ENCODE measurements at places on chromosomes 12 and 14.

GRCh38 chr14:84351646-84352045 is 1178.3 kb upstream of the FLRT2 start:
- DNase-seq, result no peak

DNA sequence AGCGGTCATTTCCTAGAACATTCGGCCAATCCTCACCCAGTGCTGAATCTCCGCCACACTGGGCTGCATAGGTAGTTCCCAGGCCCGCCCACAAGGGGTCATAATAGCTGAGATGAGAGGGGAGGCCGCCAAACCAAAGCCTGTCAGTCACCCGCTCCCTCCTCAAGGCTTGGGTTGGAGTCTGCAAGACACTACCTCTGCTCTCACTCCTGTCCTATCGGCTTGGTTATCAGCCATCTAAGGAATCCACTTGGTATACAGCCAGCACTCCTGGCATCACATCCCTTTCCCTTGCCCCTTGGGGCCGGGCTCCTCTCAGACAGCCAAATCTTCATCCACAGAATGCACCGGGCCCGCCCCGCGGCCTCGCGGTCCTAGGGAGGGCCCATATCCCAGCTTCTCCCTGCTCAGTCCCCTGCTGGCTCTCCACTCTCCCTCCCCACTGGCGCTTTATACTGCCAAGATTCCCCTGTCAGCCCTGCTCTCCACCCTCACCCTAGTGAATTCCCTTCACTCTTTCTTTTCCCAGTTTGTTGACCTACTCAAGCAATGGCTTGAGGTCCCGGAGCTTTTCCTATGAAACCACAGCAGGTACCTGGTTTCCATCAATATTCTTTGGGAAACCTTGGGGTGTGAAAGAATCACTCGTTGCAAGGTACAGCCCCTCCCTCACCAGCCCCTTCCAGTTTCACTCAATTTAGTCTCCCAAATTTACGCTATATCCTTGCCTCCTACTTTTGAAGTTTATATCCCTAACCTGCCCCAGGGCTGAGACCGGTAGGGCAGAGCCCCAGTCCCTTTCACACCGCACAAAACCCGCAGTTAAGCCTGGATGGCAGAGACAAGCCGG is 1.4 kb downstream of the IFFO1 start:
- no peak for DNase-seq

GRCh38 chr12:117402363-117402762 is 40.9 kb upstream of the NOS1 start:
- DNase-seq, result no peak

- DNase-seq, result peak; percentile 79
Measured at GRCh38 chr12:81206429-81206828, 128.6 kb downstream of the ACSS3 start.

DNA sequence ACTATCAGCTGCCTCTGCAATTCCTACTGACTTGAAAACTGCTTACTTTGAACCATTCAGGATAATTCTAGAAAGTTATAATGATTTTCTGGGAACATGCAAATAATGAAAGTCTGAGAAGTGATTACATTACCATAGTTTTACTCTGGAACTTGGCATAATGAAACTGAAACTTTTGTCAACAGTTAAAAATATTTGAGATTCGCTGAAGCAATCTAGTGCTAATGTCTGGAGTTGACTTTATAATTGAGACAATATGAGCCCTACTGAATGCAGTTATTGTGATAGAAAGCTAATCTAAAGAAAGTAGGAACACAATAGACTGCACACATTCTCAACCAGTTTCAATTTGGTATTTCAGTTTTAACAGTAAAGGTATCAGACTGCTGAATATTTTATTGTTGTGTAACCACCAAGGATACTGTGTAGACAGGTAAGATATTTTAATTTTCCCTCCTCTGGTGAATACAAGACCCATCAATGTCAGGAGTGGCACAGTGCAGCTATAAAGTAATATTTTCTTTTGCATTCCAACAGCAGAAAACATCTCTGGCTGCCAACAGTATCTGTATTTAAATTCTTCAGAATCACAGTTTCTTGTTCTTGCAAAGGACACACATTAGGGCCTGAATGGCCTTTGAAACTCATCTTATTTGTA is 483.5 kb downstream of the ATP23 start:
- DNase-seq, result no peak

DNA sequence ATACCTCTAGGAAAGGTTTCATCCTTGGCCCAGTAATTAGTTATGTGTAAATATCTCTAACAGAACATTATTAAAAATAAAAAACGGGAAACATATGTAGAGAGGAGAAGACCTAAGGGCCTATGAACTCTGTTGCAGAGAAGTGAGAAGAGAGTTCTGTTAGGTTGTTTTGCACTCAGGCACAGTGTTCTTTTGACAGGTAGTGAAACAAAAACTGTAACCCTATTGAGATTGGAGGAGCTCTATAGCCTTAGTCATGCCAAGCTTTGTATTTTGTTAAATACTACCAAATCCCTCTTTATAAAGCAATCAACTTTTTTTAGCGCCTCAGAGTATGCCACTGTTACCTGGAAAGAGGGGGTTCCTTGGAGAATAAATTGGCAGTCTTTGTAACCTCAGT is 77.6 kb downstream of the CNTN1 start:
- no peak for DNase-seq

- no peak for DNase-seq
Measured at GRCh38 chr14:36988568-36988967, 183.8 kb downstream of the SLC25A21 start.

DNA sequence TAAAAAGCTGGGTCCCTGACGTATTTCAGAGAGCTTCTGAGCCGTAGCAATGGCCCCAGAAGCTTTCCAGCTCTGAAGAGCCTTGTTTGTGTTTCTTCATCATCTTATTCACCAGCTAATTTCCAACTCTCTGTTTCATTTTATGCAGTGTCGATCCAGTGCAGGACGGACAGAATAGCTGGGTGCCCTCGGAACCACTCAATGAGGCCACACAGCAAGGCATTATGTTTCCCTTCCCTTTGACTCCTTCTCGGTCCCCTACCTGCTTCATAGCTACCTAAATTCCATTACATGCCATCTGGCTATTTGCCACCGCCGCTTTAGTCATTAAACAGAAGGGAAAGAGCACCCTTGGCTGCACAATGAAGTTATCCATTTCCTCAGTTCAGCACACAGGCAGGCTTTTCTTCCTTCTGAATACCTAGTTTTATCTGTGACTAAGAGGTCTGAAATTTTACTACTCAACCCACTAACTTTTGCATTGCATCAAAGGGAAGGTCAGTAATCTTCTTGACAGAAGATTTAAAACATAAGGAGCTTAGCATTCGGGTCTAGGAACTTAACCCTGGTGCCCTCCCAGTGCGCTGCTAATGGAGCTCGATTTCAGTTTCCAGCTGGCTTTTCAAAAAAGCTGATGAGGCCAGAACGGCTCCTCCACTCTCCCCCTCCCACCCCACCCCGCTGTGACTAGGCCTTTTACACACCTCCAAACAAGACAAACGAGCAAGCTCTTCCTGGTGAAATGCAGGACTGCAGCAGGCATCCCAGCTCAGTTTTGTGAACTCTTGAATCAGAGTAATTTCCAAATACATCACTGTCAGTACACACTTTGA is 176.8 kb downstream of the GXYLT1 start:
- DNase-seq, result no peak

DNA sequence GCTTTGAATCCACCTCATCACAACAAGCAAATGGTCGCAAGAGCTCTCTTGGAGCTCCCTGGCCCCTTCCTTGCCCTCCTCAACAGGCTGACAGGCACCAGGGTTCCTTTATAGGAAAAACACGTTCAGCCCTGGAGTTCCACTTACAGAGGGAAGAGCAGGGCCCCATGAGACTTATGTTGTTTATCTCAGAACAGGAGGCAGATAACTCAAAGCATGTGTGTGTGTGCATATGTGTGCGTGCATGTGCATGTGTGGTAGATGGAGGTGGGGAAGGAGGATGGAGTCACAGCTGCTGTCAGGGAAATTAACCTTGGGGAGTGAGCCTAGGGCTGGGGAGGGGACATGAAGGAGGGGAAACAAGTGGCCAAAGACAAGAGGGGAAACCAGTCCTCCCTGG is 138.1 kb downstream of the DPF3 start:
- no peak for DNase-seq

GRCh38 chr12:69922999-69923398 is 98.0 kb downstream of the MYRFL start:
- no peak for DNase-seq

- no peak for DNase-seq
Measured at GRCh38 chr14:68748691-68749090, 44.2 kb downstream of the ZFP36L1 start.

- no peak for DNase-seq
Measured at GRCh38 chr14:36829547-36829946, 167.9 kb downstream of the PAX9 start.

DNA sequence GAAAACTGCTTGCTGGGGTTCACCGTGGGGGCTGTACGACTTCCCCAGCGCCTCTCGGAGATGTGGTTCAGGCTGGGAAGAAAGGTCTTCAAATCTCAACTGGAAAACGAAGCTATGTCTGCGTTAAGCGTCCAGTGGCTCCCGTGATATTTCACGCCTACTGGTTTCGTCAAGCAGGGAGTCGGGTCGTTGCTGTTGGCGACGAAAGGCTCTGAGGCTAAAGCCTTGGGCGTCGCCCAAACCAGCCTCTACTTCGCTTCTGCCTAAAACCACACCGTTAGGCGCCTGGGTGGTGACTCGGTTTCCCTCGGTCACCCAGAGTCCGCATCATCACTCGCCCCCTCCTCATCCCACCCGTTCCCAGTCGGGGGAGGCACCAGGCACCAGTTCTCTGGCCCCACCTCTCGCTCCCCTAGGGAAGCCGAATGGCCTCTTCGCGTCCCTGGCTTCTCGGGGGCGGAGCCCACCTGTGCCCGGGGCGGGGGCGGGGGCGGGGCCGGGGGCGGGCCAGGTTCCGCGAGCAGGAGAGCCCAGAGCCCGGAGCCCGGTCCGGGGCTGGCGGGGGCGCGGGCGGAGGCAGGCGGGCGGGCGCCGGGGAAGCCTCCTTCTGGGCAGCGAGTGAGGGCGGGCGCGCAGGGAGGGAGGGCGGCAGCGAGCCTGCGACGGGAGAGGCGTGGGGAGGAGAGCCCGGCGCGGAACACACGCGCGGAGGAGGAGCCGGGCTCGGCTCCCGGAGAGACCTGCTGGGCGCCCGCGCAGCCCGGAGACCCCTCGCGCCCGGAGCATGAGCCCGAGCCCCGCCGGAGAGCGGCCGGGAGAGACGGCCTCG is at the start of gene B4GALNT3:
TSS of gene B4GALNT3 (plus strand) at position 510 of the 829 bp plus-strand sequence. CDS start 438 bp downstream, outside the sequence.
- no peak for DNase-seq

Measured in SHP77 (cell line).